Pons (tissue), 1 donor: ENCODE measurements at places on chromosomes 4 and X.

DNA sequence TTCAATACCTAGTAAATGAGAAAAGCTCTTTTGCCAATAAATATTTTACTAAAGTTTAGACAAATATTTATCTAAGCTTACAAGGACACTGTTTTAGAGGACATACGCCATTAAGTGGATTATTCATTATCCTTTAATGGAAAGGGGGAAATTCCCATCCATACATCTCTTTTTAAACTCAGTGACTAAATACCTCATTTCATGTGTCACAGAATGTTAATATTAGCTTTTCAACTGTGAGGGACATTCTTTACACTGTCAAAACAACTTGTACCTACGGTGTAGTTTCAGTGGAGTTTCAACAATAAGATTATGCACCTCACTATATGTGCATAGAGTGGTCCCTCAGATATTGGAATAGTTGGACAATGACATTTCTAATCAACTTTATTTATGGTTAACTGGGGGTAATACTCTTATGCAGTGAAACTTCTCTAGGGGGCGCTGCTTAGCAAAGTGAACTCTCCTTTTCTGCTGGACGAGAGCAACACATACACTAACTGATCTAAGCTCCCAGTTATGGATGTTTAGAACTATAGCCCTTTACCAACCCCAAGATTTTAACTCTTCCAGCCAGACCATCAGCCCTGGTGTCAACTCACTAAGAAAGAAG lies 9.7 kb downstream of the HS6ST2 start:
- DNase-seq: no peak

DNA sequence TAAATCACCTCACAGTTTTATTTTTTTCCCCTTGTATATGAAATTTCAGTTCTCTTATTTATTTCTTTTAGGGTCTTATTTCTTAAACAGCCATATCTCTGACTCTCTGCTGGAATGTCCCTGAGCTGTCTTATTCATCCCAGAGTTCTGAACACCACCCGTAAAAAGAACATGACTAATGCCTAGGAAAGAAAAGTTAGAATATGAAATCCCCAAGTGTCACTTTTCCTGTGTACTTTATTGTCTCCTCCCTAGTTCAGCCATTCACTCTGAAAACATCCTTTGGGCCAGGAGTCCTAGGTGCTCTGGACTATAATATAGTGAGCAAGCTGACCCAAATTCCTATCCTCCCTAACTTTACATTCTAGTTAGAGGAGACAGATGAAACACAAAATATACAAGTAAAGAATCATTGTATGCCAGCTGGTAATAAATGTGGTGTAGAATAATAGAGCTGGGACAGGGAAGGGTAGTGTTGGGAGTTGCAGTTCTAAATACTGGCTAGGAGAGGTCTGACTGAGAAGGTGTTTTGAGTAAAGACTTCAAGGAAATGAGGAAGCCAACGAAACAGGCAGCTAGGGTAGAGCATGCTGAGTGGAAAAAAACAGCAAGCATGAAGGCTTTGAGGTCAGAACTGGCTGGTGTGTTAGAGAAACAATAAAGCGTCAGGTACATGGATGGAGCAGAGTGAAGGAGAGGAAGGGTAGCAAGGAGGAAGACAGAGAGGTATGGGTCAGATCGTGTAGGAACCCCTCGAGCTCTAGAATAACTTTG lies 40.6 kb upstream of the FTHL17 start:
- no peak for DNase-seq

DNA sequence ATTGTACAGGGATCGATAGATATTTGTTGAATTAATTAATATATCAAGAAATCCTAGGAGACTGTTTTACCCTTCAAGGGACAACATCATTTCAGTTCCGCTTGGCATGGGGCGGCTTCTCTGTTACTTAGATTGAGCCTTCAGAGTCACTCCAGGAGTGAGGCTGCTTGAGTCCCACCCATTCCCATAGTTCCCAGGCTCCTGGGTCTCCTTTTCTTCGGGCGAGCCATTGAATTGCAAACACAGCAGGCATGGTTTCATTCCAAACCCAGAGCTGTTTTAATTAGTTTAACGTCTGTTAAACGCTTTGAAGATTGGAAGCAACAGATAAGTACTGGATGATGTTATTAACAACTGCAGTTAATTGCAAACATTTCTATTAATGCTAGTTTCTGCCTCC lies 571 bp upstream of the EDA start:
- no peak for DNase-seq

- no peak for DNase-seq
These were observed 15.7 kb downstream of the JADE1 start for GRCh38 chr4:128825226-128825625.

- DNase-seq: no peak
These were observed 37.2 kb downstream of the INTS12 start for GRCh38 chr4:105671301-105671700.

DNA sequence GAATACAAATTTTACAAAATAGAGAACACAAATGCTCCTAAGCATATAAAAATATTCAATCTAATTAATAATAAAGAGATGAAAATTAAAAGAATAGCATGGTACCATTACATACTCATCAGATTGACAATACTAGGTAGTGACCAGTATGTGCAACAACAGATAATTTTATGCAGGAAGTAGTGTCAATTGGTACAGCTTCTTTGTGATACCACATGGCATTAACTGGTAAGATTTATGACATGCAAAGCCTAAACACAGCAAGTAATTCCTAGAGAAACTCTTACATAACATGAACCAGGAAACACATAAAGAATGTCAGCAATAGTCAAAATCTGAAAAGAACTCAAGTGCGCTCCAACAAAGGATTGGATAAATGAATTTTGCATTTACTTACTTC lies 26.3 kb downstream of the CXCL2 start:
- no peak for DNase-seq

DNA sequence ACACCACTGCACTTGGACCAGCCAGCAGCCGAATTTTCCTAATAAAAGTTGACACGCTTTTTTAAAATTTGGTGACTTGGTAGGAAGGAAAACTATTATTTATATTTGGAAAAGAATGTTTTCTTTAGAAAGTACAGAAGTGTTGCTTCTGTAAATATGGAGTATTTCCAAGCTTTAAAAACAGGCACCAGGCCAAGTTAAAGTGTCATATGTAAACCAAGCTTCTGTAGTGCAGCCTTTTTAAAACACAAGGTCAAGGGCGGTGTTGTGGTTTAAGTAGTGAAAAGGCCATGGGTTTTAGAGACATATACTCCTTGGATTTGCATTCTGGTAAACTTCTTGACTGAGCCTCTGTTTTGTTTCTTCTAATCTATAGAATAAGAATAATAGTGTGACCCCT lies 62.7 kb downstream of the TRIM2 start:
- DNase-seq: no peak

GRCh38 chr4:3085948-3086670 lies 11.6 kb downstream of the HTT start:
- no peak for DNase-seq

GRCh38 chrX:55593296-55593695 lies 29.9 kb upstream of the FOXR2 start:
- no peak for DNase-seq

DNA sequence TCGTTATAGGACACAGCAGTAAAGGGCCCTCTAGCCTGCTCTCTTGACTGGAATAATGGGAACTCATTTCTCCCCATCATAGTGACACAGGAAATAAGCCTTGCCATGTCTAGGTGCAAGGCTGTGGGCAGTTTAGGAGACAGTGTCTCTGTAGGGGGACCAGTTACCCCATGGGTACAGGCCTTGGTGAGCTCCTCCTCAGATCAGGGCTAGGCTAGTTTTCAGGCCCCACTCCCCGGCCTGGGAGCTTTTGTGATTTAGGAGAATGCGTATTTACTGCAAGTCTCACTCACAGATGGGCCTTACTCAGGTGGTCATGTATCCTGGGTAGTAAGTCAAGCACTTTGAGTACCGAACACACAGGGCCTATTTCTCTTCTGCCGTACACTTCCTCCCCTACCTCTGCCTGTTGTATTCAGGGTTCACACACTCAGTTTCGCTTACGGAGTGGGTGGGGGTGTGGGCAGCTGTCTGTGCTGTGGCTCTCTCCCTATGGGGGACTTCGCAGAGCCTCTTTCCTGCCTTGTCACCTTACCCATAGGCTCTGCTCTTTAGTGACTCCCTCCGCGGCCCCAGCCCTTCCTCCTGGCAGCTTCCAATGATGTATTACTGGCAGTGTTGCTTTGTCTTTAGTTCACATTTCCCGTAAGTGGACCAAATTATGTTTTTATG lies 34.2 kb downstream of the FAM193A start:
- DNase-seq: no peak

DNA sequence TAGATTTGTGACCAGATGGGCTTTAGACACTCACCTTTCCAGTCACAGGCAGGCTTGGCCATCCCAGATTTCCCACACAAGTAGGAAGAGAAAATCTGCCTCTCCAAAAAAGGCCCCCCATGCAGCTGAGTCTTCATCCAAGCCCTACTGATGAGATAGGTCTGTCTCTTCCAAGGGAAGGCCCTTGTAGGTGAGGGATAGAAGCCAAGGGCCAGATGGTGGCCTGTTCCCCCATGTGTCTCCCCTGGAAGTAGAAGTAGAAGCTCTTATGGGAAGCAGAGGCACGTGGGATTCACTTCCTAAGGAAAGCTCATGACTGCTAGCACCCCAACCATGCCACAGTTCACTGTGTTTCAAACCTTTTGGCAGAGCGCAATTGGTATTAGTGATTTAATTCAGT lies 81.5 kb downstream of the REPS2 start:
- no peak for DNase-seq

DNA sequence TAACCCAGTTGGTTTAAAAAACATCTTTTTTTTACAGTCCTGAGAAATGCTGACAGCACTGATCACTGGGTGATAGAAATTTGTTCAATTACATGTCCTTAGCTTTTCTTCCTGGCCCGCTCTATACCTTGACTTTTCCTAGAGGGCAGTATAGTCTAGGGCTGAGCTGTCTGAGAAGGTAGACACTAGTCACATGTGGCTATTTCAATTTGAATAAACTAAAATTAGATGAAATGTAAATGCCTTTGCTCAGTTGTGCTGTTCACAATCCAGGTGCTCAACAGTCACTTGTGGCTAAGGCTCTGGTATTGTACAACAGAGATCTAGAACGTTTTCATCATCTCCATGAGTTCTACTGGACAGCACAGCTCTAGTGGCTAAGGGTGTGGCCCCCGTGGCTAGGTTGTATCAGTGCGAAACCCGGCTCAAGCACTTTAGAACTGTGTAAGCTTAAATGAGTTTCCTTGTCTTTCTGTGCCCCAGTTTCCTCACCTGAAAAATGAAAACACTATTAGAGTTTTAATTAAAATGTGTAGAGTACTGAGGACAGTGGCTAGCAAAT lies 111.6 kb upstream of the WDR17 start:
- no peak for DNase-seq

- no peak for DNase-seq
These were observed at the start of gene TEX13D for GRCh38 chrX:124332481-124333424. Gene TEX13D (plus strand): TSS chrX:124332660. CDS start chrX:124332918, 258 bp downstream.

- no peak for DNase-seq
These were observed 155.8 kb downstream of the ATP10D start for GRCh38 chr4:47640911-47641310.

GRCh38 chrX:154468217-154468616 lies 10.1 kb downstream of the PLXNA3 start:
- no peak for DNase-seq

GRCh38 chr4:129926936-129927335 lies 831.0 kb downstream of the C4orf33 start:
- DNase-seq: peak; percentile 5

DNA sequence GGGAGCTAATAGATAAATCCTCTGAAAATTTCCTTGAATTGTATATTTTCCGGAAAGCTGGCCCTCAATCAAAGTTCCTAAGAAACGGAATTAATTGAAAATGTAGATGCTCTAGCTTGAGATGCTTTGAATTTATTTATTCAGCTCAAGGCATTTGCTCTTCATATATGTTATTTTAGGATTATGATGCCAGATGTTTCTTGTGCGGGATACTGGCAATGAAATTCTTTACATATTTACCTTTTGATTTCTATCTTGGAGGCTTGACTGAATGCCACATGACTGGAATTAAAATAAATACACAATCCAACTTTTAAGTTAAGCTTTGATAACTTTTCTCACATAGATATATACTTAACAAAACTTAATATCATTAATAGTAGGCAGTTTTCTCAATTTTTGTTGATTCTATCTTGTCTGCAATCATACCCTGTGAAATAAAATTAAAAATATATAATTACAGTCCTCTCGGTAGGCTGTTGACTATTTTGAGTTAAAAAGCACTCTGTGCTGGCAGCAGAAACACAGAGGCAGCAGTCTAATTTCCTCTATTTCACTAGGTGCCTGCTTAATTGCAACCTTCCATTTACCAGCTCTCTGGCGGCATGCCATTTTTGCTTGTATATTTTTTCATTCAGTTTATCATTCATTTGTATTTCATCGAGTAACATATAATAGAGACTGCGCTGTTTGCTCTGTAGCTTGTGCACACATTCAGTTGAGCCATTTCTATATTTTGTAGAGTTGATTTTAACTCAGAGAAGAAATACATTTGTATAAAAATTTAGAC lies 991.5 kb downstream of the ADGRL3 start:
- no peak for DNase-seq

GRCh38 chr4:7598939-7599790 lies 164.4 kb upstream of the PSAPL1 start:
- DNase-seq: no peak

DNA sequence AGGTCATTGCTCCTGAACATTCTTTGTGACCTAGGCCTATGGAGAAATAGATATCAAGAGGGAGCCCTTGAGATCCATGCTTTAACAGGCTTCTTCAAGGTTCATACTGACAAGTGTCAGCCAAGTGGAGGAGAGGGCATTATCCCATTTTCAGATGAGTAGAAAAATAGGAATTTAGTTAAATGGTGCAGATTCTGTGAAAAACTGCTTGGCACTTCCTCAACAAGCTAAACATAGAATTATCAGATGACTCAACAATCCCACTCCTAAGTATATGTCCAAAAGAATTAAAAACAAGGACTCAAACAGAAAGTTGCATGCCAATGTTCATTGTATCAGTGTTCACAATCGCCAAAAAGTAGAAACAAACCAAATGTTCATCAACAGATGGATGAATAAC lies 43.8 kb upstream of the KCNIP4 start:
- DNase-seq: no peak

GRCh38 chr4:37157476-37158167 lies 86.9 kb upstream of the NWD2 start:
- peak; percentile 4 for DNase-seq

GRCh38 chr4:54661686-54662085 lies 3.9 kb downstream of the KIT start:
- no peak for DNase-seq

- DNase-seq: peak; percentile 17
These were observed 524.2 kb downstream of the IQCM start for GRCh38 chr4:149291463-149291862.

DNA sequence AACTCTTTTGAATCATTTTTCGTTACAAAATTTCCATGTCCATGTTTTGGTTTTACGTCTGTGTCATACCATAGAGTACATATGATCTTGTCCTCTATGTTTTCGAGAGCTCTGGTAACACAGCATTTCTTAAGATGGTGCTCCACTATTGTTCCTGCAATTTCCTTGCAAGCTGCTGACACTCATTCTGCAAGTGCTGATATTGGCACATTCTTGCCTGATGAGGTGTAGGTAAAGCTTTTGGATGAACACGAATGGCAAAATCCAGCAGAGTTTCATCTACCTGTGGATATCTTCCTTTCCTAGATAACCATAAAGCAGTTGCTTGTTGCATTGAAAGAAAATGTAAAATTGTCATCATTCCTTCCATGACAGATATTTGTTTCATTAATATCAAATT lies 41.3 kb downstream of the MAGEB17 start:
- no peak for DNase-seq
